ENCODE measurements at places on chromosomes 2 and 18.

GRCh38 chr2:24915796-24916195 lies 4.2 kb downstream of the ADCY3 start:
- no peak for DNase-seq

- no peak for DNase-seq
These were observed 186.5 kb downstream of the RTP5 start for GRCh38 chr2:242056026-242056425.

DNA sequence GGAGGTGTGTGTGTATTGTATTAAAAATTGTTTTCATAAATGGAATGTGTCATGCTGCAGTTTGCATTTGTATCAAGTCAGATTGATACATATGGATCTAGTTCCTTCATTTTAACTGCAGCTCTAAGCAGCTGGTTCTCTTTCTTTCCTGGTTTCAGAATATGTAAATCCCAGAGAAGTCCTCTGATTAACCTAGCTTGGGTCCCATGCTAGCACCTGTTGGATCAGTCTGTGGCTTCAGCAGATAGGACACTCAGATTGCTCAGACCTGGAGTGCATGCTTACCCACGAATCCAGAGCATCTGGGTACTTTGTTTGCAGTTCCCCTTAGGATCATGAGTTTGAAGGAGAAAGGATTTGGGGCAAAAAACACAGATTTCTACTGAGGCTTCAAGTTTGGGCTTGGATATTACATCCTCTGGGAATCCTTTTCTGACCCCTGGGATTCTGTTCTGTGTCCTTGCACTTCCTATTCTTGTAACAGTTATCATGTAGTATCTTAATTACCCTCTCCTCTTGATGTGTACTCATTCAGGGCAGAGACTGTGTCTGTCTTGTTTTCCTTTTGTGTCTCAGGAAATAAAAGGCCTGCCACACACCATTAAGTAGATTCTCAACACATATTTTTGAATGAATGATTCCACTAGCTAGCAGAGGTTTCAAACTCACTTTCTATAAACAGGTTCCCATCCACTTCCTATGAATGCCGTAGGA lies 142.1 kb downstream of the PHLPP1 start:
- DNase-seq: no peak

- DNase-seq: no peak
These were observed 98.7 kb downstream of the TWIST2 start for GRCh38 chr2:238946318-238947242.

- no peak for DNase-seq
These were observed 146.3 kb downstream of the ATL2 start for GRCh38 chr2:38230756-38231155.
